ENCODE measurements at places on chromosomes 5 and 9.

- DNase-seq = no peak
Observed at GRCh38 chr9:112866662-112867274, 23.9 kb downstream of the SLC46A2 start.

GRCh38 chr5:54523534-54523933 is 6.0 kb downstream of the SNX18 start:
- DNase-seq = no peak

DNA sequence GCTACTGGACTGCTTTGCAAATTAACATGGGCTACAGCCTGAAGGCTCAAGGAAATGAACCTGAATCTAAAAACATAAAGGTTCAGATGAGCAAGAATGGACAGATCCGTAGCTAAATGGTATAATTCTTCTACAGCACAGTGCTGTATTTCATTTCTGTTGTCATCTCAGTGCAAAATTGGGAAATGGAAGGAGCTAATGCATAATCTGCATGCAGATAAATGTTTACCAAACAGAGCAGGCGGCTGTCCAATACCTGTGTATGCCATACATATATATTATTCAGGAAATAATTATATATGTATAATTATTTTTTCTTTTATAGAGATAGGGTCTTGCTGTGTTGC is 4.3 kb upstream of the HSPA9 start:
- DNase-seq = no peak

- no peak for DNase-seq
Observed at GRCh38 chr5:137995077-137995748, 37.7 kb downstream of the FAM13B start.

DNA sequence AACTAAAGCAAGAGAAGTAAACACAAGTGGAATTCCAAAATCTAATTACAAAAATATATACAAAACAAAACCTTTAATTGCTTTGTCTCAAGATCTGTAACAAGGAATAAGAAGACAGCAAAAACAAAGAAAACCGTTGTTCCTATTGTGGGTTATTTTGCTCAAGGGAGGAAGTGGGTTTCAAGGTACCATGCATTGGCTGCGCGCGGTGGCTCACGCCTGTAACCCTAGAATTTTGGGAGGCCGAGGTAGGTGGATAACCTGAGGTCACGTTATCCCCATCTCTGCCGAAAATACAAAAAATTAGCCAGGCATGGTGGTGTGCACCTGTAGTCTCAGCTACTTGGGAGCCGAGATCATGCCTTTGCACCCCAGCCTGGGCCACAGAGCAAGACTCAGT is 12.1 kb upstream of the IQGAP2 start:
- DNase-seq = no peak

GRCh38 chr9:16193066-16193465 is 640.2 kb downstream of the CCDC171 start:
- no peak for DNase-seq

DNA sequence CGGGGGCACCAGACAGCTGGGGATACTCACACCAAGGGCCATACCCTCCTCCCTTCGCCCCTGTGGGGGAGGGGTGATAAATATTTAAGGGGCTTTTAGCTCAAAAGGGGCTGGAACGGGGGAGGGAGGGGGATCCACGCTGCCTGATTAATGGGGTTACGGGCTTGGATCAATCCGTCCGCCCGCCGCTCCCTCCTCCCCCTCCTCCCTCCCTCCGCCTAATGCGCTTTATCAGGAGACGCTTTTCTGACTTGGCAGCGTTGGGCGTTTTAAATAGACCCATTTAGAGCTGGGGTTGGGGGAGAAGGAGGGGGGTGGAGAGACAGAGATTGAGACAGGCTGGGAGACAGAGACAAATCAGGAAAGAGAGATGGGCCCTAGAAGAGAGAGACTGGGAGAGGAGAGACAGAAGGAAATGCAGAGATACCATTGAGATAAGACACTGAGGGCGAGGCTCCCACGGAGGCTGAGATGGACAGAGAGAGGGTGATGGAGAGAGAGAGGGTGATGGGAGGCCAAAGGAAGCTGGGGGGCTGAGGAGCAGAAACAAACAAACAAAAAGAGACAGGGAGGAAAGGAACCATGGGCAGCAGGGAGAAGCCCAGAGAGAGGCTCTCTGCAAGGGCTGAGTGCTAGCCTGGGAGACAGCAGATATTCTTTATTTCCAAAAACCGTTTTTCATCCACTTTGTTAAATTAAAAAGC is 10.3 kb downstream of the CNTFR start:
- DNase-seq = no peak

GRCh38 chr9:20294046-20294750 is 328.1 kb downstream of the MLLT3 start:
- no peak for DNase-seq

DNA sequence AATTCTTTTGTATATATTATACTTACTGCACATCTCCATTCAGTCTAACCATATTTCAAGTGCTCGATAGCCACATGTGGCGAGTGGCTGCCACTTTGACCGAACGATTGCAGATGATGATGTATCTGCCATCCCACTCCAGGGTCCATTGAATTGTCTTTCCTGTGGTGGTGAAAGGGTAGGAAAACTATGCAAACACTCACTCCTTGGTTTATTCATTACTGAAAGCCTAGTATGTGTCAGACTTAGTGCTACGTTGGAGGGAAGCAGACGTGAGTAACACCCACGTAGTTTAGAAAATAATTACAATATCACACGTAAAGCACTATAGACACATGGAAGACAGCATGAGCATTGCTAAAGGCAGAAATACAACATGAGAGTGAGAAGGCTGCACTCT is 353.7 kb downstream of the CSNK1G3 start:
- no peak for DNase-seq

DNA sequence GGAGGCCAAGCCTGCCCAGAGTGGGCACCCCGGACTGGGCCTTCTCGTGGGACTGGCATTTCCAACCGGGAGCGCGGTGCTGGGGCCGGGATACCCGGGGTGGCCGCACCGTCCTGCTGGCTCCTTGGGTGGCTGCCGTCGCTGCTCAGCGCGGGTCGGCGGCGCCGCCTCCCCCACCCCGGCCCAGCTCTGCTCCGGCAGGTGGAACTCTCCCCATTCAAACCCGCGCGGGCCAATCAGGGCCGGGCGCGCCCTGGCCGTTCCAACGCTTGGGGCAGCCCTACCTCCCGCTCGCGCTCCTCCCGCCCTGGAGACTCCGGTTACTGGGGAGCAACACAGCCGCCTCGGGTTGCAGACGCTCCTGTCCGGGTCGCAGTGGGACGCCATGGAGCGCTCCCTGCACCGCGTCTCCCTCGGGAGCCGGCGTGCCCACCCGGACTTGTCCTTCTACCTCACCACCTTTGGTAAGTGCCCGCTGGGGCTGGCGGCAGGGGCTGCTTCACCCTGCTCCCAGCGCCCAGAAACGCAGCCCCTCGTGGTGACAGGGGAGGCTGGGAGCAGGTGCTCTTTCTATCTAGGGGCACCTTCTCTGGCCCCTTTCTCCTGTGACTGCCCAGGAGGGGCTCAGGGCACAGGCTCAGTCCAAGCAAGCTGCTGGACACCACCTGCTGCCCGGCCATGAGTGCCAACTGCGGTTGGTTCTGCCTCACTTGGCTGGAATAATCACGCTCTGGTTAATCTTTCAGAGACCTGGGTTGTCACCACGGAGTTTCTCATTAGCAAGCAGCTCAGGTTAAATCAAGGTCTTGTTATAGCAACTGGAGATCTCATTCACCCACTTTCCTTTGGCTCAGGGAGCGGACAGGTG is at the start of gene RGS3:
Gene RGS3 (plus strand): TSS at position 310 of the 868 bp plus-strand sequence. CDS start 76 bp downstream, at position 386.
- DNase-seq = no peak

DNA sequence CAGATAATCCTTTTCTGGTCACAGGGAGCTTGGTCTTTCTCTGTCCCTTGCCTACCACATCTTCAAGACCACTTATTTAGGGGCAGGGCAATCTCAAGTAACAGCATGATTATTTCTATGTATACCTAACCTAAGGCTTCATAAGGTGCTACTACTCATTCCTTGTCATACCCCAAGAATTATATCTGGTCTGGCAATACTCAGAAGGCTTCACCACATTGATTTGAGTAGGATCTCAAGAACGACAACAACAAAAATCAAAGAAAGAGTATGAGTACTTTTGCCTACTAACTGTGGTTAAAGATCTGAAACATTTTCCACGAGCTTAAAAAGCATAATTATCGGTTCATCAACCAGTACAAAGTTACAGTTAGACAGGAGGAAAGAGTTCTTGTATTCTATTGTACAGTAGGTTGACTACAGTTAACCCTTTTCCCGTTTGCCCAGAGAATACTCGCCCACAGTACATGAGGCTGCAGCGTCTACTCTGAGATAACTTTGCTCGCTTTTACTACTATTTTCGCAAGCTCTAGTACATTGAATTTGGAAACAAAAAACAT is 41.0 kb downstream of the FANCC start:
- no peak for DNase-seq

DNA sequence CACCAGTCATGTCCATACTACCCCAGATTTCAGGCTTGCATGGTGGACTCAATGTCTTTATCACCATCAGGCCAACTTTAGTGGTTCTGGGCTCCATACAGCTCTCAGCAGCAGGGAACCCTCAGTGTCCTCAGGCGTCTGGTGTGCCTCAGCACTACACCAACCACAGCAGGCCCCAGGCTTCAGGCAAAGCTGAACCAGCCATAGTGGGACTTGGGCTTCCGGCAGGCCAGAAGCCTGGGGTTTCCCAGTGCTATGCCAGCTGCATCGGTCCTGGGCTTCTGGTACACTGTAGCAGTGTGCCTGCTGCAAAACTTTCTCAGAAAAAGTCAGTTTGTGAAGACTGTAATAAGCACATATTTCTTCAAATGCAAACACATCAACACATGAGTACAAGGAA is 11.0 kb upstream of the ZDHHC21 start:
- no peak for DNase-seq

- DNase-seq = no peak
Observed at GRCh38 chr5:4984461-4984860, 155.7 kb upstream of the ADAMTS16 start.

DNA sequence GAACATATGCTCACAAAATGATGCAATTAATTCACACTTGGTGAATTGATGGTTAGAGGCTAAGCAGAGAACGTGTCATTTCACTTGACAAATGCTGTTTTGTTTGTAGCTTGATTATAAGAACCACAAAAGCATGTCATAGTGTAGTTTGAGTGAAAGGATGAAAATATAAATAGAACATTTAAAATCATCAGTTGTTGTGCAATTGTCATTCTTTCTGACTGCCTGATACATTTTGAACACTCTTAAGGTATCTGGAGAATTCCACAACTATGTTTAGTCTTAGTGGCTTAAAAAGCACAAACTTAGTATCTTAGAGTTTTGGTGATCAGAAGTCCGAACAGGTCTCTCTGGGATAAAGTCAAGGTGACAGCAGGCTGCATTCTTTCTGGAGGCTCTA is 129.4 kb downstream of the BASP1 start:
- DNase-seq = no peak

DNA sequence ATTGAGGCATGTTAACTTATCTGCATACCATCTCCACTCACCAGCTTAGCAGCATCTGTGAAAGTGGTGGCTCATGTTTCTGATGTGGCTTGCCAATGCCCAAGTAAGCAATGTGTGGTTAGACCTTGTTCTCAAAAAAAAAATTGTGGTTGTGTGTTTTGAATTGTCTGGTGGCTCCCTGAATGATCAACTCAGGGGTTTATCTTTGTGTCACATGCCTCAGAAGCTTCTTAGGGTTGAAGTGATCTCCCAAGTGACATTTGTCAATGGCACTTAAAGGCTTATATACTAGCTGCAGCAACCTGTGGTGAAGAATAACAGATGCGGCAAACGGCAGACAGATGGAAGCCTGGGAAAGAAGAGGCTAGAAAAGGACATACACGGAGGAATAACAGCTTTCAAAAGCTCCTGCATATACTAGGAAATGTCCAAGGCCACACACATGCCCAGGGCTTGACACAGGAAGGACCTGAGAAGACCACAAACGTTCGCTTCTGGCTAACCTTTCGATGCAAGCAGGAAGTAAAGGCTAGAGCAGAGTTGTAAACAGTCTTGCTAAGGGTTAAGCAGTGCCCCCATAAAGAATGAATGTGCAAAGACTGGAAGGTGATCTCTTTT is 42.2 kb upstream of the FSD1L start:
- peak; percentile 23 for DNase-seq

DNA sequence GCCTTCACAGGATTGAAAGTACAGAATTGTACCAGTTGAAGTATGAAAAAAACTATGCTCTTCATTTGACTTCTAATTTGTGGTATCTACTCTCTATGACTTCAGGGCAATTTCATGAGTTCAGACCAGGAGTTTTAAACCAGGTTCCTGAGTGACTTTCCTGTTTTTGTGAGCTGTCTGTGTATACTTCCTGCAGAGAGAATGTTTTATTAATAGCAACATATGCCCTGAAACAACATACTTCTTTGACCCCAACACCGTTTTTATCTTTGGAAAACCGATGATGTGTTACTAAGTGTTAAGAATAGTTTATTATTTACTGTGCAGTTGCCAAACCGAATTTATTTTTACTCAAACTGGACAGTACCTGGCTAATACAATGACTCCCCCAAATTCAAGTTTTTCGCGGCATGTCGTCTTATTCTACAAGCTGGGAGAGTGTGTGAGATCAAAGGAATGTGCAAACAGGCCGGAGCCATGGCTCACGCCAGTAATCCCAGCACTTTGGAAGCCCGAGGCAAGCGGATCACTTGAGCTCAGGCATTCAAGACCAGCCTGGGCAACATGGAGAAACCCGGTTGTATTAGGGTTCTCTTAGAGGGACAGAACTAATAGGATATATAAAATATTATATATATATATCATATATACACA is 58.7 kb upstream of the ERBIN start:
- no peak for DNase-seq

DNA sequence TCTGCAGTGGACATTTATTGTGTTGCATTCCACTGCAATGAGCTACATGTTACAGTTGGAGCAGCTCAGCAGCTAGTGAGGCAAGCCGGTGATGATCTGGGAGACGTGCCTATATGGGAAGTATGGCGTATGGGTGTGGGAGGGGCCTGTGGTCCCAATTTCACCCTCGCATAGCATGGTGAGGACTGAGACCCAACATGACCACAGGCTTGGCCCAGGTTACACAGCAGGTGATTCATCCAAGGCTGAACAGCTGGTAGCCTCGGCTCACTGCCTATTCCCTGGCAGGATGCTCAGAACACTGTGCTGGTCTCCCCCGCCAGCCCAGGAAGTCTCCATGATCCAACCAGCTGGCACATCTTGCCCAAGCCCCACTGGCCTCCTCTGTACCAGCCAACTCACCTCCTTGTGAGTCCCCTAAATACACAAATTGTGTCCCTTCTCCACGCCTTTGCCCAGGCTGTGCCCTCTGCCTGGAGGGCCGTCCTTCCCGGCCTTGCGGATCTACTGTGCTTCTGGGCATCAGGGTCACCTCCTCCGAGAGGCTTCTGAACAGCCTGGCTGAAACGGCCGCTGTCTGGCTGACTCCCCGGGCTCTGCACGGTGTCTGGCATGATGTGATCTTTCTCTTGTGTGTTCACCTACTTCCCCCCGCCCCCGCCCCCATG is 81.4 kb downstream of the NSUN2 start:
- DNase-seq = no peak

GRCh38 chr9:71098801-71099200 is 22.6 kb downstream of the TRPM3 start:
- no peak for DNase-seq

- no peak for DNase-seq
Observed at GRCh38 chr5:32421075-32421474, 23.5 kb downstream of the ZFR start.

Data from stimulated activated CD8-positive, alpha-beta memory T cell treated with anti-CD3 and anti-CD28 coated beads, Interleukin-4, amount 100 ng/mL, for 1 hour (primary cell).